ENCODE measurements at places on chromosomes 2 and 18.

DNA sequence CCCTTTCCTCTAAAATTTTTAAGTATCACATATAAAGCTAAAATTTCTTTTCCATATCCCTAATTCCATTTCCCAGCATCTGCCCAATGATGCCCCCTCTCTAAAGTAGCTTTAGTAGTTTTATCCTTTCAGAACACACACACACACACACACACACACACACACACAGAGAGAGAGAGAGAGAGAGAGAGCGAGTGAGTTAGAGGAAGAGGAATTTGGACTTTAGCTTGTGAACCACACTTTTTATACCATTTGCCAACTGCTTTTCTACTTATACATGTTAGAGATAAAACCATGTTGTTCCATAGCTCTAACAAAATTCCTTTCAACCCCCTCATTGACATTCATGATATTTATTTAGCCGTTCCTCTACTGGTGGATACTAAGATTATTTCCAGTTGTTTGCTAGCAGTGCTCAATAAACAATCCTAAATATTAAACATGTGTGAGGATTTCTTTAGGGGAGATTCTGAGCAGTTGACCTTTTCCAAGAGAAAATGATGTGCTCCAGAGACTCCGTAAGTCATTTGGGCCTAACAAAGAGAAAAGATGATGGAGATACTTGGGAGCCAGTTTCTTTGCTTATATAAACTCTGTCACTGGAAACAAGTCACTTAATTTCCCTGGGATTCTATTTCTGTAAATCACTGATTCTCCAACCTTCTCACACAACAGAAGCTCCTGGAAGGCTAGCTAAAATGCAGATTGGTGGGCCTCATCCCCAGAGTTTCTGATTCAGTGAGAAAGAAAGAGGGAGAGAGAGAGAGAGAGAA, 229.7 kb upstream of the SP5 start:
- no peak for DNase-seq

DNA sequence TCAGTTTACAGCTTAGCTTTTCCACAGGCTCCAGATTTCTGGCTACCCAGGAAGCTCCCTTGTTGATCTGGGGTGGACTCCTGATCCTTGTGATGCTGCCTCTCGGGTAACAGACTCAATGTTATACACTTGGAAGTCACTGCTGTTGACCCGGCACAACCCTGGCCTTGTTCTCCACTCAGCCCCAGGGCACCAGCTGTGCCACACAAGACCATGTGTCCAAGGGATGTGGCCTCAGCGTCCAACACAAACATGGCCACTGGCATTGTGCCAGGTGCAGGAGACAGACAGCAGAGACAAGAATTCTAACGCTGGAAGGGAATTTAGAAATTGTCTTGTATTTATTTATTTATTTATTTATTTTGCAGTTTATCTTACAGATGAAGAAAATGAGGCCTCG, 39.0 kb upstream of the PPP4R1 start:
- no peak for DNase-seq

DNA sequence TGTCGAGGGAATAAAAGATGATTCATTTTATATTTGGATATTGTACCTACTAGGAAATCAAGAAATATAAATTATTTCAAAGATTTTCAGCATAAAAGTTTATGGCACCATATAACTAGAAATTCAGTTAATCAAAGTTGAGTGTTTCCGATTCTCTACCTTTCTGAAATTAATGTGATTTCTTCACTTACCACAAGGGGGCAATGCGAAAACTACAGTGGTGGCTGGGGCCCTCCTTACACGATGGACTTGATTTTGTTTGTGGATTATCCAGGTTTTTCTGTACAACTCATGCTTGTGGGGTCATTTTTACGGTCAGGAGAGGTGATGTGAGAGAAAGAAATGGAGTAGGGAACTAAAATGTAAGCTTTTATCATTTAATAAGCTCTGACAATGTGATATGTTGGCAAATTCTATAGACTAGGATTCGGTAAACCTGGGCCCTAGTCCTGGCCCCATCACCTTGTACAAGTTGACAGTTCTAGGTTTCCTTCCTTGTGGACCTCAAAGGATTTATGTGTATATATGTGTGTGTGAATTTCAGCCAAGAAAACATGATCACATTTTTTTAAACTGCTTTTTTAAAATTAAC, 47.6 kb downstream of the G6PC2 start:
- no peak for DNase-seq

- no peak for DNase-seq
Observed at GRCh38 chr2:237749002-237749401, 49.6 kb upstream of the RBM44 start.

DNA sequence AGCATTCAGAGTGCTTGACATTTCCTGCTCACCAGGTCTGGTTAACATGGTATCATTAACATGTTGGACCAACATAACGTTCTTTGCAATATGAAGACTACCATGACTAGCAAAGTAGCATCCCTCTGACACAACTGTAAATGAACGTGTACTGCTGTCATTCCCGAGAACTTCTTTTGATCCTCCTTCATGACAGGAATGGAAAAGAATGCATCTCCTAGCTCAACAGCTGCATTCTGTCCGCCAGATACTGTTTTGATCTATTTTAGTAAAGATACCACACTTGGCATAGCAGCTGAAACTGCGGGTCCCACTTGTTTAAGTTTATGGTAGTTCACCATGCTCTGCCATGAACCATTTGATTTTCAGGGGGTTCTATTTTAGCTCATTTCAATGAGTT, 144.2 kb upstream of the PARD3B start:
- no peak for DNase-seq

GRCh38 chr2:182553483-182553882, 126.6 kb upstream of the PDE1A start:
- DNase-seq = no peak

DNA sequence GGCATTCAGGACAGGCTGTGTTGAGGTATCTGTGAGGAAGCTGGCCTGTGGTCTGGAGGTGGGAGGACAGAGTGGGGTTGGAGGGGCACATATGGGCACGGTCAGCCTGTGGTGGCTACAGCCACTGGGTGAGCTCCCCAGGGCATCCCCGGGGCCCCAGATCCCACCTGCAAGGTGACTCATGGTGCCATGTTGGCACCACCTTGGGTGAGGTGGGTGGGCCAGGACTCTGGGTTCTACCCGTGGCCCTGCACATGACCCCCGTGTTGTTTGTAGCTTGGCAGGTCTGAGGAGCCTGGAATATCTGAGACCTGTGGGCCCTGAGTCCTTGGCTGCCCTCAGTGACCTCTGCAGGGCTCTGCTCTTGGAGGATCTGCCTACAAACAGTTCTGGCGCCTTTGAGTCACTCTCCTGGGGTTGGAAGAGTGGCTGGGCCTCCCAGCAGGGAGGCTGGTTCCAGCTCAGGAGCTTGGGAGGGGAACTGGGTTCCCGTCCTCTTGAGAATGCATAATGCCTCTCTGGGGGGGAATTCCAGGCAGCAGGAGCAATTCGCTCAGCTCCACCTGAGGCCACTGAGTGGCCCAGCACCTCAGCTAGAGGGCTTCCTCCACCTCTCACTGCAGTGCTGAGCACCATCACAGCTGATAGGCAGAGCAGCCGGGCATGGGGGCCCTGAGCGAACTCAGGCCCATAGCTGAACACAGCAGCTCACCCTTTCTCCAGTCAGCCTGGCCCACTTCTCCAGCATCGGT, 105.1 kb downstream of the DYSF start:
- no peak for DNase-seq

DNA sequence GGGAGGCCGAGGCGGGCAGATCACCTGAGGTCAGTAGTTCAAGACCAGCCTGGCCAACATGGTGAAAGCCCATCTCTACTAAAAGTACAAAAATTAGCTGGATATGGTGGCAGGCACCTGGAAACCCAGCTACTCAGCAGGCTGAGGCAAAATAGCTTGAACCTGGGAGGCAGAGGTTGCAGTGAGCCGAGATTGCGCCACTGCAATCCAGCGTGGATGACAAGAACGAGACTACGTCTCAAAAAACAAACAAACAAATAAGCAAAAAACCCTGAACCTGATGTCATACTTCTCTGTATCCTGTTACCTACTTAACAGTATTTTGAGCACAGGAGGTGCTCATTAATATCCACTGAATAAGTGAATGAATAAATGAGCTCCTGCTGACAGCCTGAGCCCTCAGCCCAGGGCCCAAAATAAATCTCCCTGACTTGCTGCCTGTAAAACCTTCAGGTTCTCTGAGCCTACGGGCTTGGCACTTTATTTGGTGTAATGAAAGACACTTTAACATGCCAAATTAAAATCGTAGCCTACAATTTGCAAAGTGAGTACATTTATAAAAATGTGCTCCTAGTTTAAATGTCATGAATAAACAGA, 215.1 kb downstream of the ZNF385B start:
- no peak for DNase-seq

DNA sequence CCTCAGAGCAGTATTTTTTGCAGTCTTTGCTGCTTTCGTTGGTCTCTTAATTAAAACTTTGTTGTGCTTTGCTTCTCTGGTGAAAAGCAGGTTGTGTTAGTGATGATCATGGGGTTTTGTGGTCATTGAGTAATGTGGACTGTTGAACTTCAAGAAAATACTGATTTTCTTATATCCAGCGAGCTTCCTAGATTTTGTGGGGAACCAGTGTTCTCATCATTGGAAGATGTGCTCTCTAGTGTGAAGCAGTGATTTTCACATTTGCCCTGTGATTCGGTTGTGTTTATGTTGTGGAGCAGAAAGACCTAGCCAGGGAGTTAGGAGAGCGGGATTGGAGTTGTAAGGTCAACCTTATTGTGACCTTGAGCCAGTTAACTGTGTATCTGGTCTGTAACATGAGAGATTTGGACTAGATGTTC, 12.4 kb downstream of the ASAP2 start:
- no peak for DNase-seq

Measured in activated CD8-positive, alpha-beta memory T cell treated with anti-CD3 and anti-CD28 coated beads for 48 hours (primary cell).